GM18507 (cell line): ENCODE measurements at places on chromosomes 1 and 21.

DNA sequence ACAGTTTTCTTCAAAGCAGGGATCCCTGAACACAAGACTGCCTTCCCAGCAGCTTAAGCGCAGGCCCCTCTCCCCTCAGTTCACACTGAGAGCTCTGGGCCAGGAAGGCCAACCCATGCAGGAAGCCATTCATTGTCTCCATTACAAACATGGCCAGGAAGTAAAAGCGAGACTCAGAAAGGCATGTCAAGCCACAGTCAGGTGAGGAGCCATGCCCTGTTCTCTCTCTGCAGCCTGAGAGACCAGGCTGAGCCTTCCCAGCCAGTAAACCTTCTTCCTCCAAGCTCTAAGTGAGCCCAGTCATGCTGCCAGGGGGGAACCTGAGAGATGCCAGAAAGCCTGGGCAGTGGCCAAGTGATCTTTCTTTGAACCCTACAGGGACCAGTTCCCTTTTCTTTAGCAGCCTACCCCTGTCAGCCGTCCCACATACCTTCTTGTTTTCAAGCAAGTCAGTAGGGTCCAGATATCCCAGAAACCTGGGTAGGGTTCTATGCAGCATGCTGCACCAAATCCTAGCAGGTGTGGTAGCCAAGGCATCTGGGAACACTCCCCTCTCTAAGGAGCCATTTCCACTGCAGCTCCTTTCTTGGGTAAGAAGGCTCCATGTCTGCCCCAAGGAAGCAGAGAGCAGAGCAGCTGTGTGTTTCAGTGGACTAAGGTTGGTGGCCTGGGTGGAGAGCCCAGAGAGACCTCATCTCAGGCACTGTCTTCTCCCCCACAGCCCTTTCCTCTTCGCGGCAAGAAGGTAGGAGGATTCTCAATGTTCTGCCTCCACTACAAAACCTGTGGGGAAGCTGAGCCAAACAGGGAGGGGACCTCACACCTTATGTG lies 977 bp downstream of the TRAF3IP3 start:
- no peak for DNase-seq

DNA sequence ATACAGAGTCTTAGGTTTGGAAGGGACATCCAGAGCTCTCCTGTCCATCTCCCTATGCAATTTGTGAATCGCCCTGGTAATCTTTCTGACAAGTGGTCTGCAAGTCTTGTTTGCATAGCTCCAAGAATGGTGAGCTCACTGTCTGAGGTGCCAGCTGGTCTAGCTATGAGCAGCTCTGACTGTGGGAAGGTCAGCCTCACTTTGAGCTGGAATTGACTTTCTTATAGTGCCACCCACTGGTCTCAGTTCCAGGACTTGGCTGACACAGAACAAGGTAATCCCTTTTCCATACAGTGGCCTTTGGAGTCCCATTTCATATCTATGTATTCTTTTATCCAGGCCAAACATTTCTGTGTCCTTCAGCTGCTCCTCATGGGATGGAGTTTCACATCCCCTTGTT lies 95.6 kb upstream of the C8B start:
- no peak for DNase-seq

DNA sequence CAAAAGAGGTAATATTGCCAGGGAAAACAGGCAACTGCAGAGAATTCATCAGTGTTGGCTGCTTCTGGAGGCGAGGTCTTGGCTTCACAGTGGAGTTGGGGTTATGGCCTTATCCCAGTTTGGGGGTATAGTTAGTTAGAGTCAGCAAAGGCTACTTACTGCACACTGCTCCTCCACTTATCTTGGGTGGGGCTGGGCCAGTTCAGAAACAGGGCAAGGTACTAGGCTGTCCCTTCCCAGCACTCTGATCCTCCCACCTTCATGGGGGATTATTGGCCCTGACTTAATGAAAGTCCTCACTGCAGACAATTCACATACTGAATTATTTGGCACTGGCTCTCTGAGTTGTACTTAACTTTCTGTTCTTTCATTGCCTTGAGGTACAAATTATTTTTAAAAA lies 189.6 kb downstream of the NRIP1 start:
- DNase-seq = no peak

GRCh38 chr1:84758968-84759491 lies 68.8 kb upstream of the SSX2IP start:
- no peak for DNase-seq

DNA sequence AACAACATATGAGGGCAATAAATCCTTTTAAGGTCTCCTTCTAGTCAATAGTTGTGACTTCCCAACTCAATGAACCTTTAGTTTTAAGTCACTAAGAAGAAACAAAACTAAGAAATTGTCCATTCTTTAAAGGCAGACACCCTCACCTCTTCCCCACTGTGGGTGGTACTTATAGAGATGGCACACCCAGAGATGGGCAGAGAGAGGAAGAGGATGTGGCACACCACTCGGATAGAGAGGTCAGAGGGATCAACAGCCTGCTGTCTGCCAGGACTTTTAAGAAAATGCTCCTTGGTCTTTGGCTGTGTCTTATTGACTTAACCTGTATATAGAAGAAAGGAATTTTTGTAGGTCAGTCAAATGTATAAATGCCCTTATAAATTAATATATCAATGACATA lies 45.1 kb downstream of the FASLG start:
- no peak for DNase-seq

GRCh38 chr1:16612332-16613172 lies 812 bp downstream of the NBPF1 start:
- no peak for DNase-seq

DNA sequence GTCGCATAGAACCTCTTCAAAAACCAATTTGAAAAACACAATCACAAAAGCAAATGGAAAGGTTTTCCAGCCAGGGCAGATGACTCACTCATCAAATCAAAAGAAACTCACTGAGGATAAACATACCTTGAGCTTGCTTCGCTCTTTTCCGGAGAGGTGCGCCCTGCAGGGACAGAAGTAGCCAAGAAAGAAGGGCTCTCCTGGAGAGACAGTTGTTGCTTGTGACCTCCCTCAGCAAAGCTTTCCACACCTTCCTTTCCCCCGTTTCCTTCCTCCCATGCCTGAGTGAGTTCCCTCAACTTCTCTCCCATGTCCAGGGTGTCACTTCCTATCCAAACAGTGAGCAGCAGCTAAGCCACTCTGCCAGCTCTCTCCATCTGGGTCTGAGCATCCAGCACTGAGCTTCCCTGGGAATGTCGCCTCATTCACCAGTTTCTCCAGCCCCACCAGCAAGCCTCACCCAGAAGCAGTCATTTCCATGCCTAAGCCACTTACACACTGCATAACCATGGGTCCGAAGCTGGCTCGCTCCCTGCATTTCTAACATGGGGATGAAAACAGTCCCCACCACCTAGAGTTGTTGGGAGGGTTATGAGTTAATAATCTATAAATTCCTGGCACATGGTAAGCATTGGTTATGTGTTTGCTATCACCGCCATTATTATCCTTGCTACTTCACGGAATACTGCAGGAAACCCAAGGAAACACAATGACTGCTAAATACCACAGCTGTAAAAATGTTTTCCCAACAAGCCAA lies 75.0 kb downstream of the PTPN14 start:
- DNase-seq = no peak

- no peak for DNase-seq
Observed at GRCh38 chr1:222953585-222953984, 138.7 kb downstream of the DISP1 start.

- no peak for DNase-seq
Observed at GRCh38 chr1:238811211-238811879, 575.0 kb upstream of the CHRM3 start.

GRCh38 chr1:85494904-85495266 lies 29.9 kb upstream of the DDAH1 start:
- DNase-seq = no peak

DNA sequence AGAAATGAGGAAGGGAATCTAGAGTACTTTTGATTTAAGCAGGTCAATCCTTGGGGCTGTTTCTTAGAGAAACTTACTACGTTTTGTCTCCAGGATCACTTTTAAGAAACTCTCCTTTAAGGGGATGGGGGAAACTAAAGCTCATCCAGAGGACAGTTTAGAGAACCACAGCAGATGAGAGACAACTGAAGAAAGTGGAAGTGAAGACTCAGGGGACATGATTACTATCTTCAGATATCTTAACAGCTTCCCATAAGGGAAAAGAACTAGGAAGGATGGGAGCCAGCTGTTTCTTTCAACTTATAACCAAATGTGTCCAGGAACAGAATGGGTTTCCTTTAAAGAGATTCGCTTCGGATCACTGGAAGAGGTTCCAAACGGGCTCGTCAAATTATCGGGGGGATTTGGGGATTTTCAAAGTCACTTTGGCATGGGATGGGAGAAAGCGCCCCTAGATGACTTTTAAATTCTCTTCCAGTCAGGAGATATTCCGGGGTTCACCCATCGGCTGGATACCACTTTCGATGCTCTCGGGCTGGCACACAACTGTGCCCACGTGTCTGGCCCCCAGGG lies 1.2 kb downstream of the SCMH1 start:
- DNase-seq = no peak

- no peak for DNase-seq
Observed at GRCh38 chr1:22452481-22452957, 868 bp downstream of the ZBTB40 start.

DNA sequence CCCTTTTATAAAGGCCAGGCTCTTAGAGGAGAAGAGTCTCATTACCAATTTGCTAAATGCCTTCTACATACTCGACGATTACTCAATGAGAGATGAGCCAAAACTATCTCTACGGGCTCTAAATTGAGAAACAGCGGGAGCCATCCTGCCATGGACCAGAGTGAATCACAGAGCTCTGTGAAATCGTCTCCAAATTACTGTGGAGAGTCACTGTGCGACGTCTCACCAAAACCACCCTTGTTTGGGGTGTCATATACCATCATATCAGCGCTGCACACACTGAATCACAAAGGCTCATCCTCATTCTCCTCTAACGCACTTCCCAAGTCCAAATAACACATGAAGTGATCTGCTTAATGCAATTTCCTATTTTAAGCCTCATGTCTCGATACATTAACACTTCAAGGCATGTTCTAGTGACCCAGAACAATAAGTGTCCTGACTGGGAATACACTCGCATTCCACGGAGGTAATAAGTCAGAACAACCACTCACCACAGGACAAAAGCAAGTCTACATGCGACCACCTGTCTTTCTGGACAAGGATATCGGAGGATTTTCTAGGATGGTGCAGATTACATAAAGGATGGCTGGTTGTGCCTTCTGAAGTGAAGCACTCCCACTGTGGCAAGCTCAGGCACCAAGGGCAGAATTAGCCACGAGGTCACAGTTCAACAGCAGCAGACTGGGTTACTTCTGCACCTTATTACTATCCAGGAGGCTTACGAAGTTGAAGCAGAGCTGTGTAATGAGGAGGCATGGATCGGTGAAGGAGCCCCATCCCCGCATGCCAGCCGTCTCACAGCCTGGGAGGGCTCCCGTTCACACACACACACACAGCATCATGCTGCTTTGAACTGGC lies 44.3 kb downstream of the NID1 start:
- DNase-seq = no peak

DNA sequence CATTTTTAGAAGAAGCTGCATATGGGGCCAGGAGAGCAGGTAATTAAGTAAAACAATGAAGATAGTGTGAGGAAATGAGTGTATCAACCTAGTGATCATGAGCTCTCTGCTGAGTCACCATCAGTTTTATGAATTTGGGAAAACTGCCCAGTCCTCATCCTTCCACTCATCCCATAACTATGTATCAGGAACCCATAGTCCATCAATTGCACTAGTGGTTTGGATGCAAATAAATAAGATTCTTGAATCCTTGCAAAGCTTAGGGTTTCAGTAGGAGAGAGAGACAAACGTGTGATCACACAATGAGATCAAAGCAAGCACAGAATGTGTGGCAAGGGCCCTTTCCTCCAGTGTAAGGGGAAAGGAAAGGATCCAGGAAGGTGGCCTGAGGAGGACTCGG lies 145.6 kb downstream of the ZZZ3 start:
- DNase-seq = no peak

DNA sequence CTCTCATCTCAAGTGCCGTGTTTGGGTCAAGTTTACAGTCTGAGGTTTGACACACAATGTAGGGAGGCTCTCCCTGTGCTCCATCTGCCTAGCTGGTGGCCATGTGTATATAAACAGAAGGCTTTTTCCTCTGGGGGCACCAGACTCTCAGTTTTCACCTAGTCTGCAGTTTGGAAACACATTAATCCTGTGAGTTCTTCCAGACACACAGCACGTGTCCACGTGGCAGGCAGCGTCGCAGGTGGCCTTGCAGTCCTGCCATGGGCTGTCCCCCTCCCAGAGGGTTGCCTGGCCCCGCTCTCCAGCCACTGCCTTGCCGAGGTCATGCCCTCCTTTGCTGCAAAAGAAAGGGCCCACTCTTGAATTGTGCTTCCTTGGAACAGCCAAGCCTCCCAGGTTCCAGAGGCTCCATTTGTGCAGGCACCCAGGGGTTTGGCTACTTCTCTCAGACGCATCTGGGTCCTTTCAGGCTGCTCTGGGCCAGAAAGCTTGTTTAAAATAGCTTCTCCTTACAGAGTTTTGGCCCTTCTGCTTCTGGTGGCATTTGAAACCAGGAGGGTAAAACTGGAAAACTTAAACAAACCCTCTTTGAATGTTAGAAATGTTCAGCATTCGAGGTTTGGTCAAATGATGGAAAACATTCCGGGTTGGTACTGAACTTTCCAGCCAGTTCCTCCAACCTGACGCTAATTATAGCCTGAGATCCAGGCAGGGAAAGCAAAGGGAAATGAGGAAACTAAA lies 4.4 kb upstream of the RUNX1 start:
- no peak for DNase-seq

- no peak for DNase-seq
Observed at GRCh38 chr1:23100074-23100748, 68.4 kb downstream of the LUZP1 start.

GRCh38 chr1:86489242-86489878 lies 20.6 kb downstream of the CLCA1 start:
- DNase-seq = no peak

- no peak for DNase-seq
Observed at GRCh38 chr1:85555420-85555819, 25.1 kb upstream of the CCN1 start.

DNA sequence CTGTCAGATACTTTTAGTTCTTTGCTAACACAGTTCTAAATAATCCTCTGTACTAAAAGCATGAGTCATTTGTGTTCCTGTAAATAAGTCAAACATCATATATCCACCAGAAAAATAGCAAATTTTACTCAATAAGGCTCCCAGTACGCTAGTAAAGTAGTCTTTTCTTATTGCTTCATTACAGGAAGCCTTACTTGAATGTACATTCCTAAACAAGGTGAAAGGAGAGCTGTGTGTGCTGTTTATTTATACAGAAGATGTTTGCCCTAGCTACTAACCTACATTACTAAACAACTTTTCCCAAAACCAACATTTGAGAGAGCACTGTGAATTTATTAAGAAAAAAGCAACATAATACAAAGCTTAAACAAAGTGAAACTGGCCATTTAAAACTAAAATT lies 52.0 kb downstream of the ZNHIT6 start:
- no peak for DNase-seq

DNA sequence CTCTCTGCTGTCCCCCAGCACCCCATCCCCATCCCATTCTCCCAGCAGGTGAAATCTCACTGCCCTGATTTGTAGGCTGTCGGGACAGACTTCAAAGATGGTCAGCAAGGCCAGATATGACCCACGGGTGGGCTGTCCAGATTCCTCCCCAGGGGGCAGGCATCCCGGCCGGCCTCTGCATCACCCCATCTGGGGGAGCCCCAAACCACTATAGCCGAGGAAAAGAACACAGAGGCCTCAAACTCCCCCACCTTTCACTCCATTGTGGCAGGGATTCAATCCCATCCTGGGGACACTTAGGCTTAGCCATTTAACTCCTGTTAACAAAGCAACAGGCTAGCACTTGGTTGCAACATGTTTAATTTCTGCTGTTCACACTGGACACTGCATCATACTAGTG lies 8.8 kb downstream of the MUL1 start:
- no peak for DNase-seq

- DNase-seq = no peak
Observed at GRCh38 chr1:1419363-1419812, 1.7 kb downstream of the ANKRD65 start.

GRCh38 chr1:178869119-178869697 lies 1.7 kb downstream of the ANGPTL1 start:
- no peak for DNase-seq
